GM13977 (cell line): ENCODE measurements at places on chromosomes 2 and 18.

DNA sequence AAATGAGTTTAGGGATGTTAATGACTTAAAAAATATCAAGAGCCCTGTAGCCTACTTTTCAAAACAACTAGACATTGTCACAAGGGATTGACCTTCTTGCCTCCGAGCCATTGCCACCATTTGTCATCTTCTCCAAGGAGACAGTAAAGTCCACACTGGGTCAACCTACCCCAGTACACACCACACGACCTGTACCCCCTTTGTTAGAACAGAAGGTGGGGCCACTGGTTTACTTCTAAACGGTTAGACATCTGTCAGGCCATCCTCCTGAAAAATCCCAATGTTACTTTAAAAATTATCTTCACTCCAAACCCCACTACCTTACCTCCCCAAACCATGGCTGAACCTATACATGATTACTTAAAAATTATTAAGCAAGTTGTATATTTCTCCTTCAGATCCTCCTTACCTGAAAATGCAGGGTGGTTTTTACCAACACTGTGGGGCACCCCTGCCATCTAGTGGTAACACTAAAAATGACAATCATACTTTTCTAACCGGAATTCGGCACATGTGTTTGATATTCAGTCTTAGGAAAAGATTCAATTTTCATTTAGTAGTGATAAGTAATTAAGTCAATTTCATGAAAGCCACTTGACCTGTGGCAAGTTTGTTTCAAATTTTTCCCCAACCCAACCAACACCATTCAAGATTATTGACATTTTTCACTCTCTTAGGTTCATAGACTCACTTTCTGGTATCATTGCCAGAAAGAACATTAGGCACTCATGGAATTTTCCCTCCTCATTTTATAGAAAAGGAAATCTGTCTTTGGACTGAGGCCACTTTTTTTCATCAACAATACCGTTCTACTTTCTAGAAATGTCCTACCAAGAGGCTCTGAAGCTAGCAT lies 265.3 kb upstream of the PKDCC start:
- peak; percentile 20 for DNase-seq

- DNase-seq: no peak
Measured at GRCh38 chr2:224982226-224982625, 60.0 kb downstream of the DOCK10 start.

GRCh38 chr2:213243189-213244044 lies 40.8 kb upstream of the SPAG16 start:
- no peak for DNase-seq

DNA sequence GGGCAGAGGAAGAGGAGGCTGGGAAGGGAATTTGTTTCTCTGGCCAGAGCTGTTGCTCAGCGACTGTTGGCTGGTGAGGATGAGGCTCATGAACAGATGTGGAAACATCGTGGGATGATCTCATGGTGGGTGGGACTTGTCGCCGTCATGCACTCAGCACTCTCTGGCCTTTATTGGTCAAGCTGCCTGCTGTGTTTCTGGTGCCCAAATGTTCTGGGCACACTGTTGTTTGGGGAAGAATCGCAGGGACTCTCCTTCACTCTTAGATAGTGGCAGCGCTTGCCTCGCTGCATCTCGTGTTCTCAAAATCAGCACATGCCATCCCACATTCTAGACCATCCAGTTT lies 145.6 kb downstream of the AGAP1 start:
- DNase-seq: no peak

DNA sequence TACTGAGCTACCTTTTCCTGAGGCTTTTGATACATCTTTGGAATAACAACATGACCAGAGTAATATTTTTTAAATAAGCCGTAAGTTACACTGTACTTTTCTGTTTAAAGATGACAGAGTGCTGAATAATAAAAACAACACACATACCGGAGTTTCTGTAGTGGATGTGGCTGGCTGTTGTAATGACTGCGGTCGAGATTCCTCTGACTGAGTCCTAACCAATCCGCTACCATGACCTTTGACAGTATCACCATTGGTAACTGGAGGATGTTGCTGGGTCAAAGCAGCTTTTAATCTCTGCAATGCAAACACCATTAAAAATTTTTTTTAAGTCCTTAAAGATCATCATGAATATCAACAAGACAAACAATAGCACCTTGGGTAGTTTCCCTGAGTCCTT lies 70.7 kb downstream of the ATF2 start:
- DNase-seq: no peak

DNA sequence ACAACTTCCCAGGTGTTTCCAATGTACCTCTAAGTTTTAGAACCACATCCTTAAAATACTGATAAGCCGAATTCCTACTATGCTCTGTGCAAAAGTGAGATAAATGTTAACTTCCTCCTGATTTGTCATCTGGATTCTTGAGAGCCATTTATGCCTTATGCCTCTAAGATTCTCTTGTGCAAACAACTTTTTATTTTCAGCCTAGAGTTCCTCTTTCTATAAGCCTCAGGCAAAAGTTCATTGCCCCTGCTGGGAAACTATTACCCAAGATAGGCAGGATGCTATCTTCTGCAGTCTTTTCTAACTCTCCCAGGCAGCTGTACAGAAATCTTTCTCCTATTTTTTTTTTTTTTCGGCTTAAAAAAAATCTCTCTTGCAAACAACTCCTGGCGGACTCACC lies 216.1 kb downstream of the KCNJ3 start:
- DNase-seq: no peak

DNA sequence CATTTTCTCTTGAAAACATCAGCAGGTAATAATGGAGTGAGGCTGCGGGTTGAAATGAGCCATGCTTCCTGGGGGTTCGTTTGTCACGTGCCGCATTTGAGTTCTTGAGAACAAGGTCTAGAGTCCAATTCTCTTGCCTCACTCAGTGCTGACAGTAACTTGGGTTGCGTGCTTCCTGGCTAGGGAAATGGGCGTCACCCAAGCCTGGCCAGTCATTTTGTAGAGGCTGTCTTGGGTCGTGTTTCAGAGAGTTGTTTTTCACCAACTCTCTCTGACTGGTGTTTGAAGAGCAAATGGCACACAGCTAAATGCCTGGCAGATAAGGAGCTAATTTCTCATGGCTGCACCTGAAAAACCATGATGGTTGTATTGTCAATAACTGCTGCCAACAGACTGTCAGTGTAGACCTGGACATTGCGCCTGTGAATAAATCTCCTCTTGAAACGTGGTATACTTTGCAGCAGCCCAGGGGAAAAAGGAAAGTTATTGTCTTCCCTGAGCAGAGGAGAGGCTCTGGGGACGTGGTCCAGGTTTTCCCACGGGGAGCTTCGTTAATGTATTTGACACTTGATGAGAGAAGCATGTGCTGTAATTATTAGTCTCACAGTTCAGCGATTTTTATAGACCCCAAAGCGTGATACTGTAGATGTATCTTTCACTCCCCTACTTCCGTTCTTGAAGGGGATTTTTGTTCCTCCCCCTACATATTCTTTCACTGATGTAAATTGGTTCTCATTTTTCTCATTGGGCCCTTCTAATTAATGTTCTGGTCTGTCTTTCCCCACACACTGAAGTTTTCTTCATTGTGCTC lies 196.0 kb downstream of the FHOD3 start:
- no peak for DNase-seq

- DNase-seq: no peak
Measured at GRCh38 chr18:79191956-79192355, 122.8 kb downstream of the ATP9B start.

GRCh38 chr18:51686590-51686989 lies 489.1 kb upstream of the MEX3C start:
- no peak for DNase-seq

DNA sequence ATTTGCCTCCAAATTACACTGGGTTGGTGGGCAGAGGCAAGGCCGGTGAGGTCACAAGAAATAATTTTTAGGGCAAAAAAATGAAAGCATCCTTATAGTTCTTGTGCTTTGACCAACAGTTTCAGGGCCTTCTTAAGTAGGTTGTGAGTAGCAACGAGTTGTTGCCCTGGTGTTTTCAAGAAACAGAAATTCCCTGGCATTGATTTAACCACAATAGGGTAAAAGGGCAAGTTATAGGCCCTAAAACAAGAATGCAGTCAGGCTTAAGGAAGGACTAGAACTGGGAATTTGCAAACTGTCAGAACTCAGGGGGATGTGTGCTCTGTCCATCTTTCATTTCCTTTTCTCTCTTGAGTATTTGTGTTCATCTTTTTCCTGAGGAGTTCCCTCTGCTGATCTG lies 46.1 kb upstream of the STPG4 start:
- no peak for DNase-seq

GRCh38 chr2:200705305-200706041 lies 106.2 kb upstream of the BZW1 start:
- no peak for DNase-seq

- DNase-seq: no peak
Measured at GRCh38 chr2:71120195-71120594, 9.8 kb downstream of the MCEE start.

DNA sequence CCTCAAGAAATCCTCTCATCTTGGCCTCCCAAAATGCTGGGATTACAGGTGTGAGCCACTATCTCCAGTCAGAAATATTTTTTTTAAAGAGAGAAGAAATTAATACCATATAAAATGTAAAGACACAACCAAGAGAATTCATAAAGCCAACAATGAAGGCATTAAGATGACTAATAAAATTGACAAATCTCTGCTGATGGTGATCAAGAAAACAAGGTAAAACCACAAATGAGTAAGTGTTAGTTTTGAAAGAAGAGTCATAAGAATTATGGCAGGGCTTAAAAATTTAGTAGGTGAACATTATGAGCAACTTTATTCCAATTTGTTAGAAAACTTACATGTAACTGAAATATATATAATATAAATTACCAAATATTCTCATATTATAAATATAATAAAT lies 752.8 kb upstream of the CELF4 start:
- DNase-seq: no peak

GRCh38 chr2:57907411-57907810 lies 139.2 kb upstream of the VRK2 start:
- DNase-seq: no peak

DNA sequence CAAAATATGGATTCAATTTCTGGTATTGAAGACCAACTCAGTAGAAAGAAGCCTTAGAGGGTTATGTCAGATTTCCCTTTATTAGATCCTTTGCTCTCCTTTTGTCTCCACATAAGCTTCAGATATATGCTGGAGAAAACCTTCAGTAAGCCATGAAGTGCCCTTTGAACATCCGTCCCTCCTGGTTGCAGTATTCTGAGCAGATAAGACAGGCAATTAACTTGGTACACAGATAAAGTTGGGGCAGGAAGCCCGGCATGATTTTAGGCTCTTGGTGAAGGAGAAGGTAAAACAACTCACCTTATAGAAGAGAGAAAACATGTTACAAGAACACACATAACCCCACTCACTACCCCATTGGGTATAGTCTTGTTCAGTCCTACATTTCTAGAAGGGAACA lies 76.4 kb downstream of the SRD5A2 start:
- no peak for DNase-seq

GRCh38 chr2:7748717-7749415 lies 831.7 kb downstream of the RNF144A start:
- DNase-seq: no peak

- no peak for DNase-seq
Measured at GRCh38 chr18:23033056-23033455, 99.9 kb downstream of the RBBP8 start.

GRCh38 chr2:166013878-166014277 lies 60.3 kb upstream of the TTC21B start:
- DNase-seq: no peak

DNA sequence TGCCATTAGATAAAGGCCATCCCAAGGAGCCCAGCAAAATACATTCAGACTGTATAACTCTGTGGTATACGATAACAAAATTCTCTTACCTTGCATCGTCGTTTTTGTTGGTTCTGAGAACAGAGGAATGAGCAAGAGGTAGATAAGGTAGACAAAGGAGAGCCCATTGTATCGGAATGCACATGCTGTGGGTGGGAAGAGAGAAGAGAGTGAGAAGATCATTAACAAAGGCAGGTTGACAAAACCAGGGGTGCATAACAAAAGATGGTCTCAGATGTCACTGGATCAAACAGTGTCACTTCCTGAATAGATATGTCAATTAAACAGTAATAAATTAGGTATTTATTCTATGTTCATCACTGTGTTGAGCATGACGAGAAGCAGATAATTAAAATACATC lies 83.3 kb downstream of the PIEZO2 start:
- no peak for DNase-seq

DNA sequence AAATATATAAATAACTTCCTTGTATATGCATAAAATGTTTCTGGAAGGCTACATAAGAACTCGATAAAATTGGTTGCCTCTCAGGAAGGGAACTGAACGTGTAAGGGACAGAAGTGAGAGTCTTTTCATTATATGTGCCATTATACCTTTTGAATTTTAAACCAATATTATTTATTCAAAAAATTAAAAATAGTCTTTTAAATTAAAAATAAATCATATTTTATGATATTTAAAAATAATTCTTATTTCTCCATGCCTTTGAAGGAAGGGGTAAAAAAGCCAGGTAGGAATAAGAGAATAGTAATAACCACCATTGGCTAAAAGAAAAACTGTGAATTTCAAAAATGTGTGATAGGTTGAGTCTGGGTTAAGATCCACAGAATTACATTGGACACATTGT lies 45.7 kb upstream of the C2orf74 start:
- DNase-seq: no peak

DNA sequence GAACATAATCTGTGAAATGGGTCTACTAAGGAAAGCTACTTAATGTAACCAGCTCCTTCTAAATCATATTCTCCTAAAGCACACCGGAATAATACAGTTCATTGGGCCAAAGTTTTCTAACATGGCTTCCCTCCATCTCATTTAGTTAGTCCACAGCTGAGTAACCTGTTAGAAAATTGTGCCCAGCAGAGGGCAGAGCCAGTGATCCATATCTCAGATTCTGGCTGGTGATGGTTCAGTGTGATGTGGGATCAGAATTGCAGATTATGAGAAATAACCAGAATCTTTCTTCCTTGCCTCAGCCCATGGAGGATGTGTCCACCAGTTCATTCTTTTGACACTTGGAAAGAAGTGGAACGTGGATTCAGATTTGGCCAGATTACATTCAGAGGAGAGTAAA lies 9.4 kb upstream of the CTLA4 start:
- no peak for DNase-seq

DNA sequence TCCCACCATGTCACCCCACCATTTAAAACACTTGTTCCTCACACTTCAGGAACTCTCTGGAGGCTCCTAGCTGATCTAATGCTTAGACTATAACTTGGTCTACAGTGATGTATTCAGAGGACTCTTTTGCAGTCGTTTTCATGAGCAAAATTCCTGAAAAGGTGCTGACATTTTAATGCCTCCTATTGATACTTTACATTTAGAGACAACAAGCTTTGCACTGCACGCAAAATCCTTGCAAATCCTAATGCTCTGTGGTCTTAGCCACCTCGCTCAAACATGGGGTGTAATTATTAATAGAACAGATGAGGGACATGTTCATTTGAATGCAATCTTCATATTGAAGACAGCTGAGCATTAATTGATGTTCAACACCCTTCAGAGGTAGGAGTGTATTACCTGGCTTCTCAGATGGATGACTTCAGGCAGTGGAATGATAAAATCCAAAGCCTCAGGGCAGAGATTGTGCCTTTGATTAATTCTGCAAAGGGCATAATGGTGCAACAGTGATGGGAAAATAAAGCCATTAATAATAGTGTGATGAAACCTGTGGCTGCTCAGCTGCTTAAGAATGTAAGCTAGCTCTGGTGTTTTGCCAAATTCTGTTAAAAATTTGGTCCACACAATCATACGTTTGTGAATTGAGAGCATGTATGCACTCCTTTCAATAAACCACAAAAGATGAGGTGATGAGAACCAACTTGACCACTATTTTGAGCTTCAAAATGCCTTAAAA lies 5.4 kb downstream of the CTAGE1 start:
- no peak for DNase-seq

- no peak for DNase-seq
Measured at GRCh38 chr2:149167941-149168340, 129.4 kb downstream of the LYPD6B start.
